T-cell (primary cell): ENCODE measurements at places on chromosomes 13 and 19.
A peak's percentile ranks its signal among the peaks of the same experiment; 100 is the strongest.

- DNase-seq = no peak
Measured at GRCh38 chr13:27352698-27353097, 71.7 kb upstream of the GTF3A start.

- DNase-seq = peak; percentile 47
Measured at GRCh38 chr19:48501494-48502349, 9.9 kb downstream of the LMTK3 start.

DNA sequence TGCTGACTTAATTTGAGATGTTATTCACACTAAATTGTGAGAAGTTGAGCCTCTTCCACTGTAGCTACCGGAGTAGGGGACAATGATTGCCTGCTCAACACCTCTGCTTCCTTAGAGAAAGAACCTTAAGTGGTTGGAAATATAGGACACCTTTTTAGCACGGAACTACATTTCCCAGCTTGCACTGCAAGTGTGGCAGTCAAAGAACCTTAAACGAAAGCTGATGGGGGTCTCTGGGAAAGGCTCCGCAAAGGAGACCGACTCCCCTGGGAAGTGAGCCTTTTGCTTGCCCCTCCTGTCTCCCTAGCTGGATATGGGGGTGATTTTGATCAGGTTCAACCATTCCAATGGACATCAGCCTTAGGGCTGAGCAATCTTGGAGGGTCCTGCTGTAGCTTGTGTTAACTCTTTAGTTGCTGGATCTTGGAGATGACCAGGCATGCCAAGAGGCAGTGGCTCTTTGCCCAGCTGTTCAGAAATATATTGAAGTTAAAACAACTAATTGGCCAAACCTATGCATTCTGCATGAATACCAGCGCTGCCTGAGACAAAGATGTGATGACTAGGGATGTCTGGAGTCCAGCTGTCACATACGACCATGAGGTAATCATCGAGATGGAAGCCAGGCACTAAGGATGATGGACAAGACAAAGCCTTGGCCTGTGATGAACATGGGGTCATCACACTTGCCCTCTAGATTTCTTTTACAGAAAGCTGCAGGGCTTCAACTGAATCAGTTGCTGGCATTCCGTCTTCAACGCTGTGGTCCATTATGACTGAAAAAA lies 286.5 kb downstream of the FOXO1 start:
- DNase-seq = no peak

DNA sequence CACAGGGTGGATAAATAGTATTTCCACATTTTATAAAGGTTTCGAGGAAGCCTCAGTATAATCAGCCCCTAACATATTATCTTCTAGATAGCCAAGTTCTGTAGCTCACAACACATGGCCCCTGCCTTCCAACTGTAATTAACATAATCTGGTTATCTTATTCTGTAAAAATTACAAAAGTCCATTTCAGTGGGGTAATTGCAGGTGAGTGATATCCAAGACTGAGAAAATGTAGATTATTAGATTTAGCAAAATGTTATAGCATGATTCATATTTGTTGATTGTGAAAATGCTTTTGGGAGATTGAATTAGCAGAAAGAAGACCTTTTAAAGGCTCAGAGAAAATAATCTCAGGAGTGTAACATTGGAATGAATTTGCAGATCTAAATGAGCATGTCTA lies 168.3 kb upstream of the GPC6 start:
- DNase-seq = no peak

DNA sequence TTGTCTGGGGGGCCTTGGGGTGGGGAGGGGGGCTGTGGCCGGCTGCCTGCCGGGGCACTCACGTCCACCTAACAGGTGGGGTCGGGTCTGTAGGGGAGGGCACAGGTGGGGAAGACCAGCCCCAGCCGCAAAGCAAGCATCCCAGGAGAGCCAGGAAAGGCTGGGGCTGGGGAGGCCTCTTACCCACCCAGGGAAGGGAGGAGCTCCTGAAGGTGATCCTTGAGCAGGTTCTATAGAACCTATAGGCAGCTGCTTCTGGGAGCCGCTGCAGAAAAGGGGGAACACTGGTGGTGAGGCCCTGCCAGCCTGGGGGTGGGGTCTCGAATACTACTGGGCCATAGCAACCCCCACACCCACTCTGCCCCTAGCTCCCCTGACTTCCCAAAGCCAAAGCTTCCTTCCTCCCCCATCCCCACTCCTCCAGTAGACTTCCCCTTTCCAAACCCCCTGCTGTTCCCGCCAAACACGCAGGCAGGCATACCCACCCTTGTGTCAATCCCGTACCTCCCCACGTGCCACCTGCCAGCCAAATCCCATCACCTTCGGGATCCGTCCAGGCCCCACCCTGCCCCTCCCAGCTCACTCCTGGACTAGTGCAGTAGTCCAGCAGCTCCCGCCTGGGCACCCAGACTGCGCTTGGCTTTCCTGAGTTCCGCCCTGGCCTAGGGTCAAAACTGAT lies 5.6 kb downstream of the KLF16 start:
- no peak for DNase-seq
